ENCODE measurements at places on chromosomes 2 and 18.

- DNase-seq: no peak
These were observed 125.3 kb downstream of the TWIST2 start for GRCh38 chr2:238973038-238973739.

DNA sequence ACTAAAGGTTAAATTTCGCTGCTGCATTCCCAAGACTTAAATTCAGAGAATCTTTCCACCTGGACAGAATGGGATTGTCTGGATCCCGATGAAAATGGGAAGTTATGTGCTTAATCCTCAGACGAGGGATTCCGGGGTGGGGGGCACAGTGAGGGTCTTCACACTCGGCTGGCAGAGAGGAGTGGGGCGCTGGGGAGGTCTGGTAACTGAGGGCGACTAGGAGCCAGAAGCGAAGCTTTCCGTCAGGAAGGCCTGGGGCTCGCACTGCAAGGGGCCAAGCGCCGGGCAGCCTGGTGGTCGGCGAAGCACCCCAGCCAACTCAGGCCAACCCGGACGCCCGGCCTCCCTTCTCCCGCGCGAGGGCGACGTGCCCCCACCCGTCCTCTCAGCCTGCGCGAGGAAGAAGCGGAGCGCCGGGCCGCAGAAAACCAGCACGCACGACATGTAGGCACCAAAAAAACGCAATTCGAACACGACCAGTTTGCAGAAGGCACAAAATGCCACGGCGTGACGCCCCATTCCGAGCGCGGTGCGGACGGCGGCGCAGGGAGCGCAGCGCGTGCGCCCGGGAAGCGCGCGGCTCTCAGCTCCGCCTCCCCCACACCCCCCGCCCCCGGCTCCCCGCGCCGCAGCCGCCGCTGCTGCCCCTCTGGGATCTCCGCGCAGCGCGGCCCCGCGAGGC is 188.1 kb downstream of the ZEB2 start:
- DNase-seq: no peak

DNA sequence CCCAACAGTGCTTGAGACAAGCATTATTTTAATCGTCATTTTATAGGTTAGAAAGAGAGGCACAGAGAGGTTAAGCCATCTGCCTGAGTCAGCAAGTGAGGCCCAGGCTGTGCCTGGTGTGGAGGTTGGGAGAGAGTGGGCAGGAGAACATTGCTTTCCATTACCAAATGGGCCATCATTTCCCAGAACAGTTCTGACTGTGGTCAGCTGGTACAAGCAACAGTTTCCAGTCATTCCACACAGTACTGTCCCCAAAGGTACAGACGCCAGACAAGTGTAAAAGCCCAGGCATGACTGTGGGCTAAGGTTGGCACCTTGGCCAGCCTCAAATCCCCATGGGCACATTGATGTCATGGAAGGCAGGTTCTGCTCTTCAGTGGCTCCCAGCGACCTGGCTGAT is 98.2 kb upstream of the LCLAT1 start:
- no peak for DNase-seq

DNA sequence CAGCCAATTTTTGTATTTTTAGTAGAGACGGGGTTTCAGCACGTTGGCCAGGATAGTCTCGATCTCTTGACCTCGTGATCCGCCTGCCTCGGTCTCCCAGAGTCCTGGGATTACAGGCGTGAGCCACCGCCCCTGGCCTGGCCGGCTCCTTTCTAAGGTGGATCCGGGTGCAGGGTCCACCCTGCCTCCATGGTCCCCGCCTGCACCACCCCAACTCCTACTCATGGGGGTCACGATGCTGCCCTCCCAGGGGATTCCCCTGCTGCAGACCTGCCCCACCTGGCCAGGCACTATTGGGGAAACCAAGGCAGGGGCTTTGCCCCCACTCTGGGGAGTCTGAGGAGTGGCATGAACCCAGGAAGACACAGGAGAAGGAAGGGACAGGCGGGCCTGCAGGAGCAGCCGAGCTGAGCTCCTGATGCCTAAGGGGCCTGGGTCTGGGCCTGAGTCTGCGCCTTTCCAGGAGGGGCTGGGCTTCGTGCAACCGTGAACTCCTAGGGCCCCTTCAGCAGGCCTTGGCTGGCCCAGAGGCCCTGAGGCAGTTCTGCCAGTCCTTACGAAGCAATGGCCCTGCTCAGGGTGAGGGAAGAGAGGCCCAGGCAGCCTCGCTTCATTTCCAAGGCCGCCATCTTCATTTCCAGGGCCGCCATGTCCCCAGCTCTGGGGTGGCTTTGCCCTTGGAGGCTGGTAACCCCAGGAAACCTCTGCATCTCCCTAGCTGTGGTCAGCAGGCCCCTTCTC is 67.2 kb upstream of the SMAD7 start:
- no peak for DNase-seq

- DNase-seq: no peak
These were observed 1417.6 kb upstream of the CDH2 start for GRCh38 chr18:29594493-29594892.

DNA sequence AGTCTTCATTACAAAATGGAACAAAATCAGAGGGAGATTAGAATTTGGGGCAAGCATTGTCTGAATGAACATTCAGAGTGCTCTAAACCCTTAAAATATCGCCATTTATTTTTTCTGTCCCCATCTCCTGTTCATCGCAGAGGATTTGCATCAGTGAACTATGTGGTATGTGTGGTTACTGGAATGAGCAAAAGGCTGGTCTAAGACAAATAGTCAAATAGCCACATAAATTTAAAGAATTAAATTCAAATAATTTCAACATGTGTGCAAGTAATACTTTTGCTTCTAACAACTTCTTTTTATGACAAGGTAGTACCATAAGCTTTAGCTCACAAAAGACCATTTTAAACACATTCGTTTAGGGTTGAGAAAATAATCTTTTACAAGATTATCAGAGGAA is 82.6 kb upstream of the ST8SIA3 start:
- DNase-seq: no peak

DNA sequence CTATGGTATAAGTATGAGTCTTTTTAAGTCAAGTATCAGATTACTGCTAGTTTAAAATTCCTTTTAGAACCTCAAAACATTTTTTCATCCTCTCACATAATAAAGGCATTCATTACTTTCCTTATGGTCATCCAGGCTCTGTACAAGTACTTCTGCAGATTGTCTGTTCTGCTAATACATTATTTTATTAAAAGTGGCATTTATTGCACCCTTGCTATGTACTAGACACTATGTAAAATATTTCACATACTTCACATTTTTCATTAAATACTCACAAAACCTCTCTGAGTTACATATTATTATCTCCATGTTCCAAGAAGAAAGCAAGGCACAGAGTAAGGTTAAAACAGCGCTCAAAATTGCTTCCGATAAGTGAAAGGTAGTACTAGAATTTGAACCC is 84.1 kb downstream of the RAPH1 start:
- no peak for DNase-seq

GRCh38 chr2:63614448-63614968 is 25.7 kb downstream of the MDH1 start:
- no peak for DNase-seq

DNA sequence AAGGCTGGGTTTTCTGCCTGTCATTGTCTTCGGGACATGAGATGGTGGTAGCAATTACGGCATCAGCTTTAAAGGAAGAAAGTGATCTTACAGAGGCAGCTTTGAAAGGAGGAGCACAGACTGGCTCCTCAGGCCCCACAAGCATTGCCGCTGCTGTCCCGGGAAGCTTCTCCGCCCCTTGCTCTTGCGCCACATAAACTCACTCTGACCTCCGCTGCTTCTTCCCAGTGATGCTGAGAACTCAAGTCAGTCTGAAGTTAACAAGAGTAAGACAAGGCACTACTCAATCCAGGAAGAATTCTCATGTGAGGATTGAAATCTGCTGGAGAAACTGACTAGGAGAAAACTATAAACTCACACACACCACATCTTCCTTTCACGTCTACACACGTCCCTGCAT is 112.4 kb upstream of the RIOK3 start:
- no peak for DNase-seq

All from CD4-positive, alpha-beta T cell (primary cell).